ENCODE measurements at places on chromosomes 5 and 9.

GRCh38 chr9:33153666-33154065, 13.5 kb downstream of the B4GALT1 start:
- DNase-seq: no peak

DNA sequence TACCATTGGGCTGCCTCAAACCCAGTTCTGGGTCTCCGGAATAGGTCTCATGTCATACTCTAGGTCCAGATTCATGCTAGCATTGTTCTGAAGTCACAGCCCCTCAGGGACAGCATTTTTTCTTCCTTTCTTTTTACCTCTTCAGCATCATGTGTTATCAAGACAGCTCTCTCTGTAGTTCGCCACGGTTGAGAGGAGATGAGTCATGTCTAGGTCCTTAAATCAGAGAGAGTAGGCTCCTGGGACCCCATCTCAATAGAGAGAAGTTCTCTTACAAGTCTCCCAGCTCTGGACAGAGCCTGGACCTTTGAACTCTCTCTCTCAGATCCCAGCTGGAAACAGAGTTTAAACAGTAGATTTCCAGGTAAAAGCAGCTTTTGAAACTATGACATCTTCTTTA, 332.4 kb upstream of the CD180 start:
- no peak for DNase-seq

DNA sequence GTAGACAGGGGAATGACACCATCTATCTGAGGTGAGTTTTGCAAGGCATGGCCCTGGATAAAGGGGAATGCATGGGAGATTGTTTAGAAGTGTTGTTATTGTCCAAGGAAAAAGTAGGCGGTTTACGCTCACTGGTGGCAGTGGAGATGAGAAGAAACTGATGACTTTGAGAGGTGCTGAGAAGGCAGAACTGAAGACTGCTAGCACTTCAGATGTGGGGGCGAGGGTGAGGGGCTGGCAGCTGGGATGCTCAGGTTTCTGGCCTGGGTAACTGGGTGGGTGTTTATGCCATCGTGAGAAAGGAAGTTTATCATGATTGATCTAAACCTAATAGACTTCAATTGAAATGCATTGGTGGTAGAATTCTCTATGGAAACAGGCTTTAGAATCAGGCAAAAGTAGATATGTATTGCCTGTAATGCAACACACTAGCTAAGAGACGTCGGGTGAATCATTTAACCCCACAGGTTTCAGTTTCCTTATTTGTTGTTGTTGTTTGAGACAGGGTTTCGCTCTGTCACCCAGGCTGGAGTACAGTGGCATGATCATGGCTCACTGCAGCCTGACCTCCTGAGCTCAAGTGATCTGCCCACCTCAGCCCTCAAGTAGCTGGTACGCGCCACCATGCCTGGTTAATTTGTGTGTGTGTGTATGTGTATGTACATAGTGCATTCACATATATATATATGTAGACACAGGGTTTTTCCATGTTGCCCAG, 123.5 kb downstream of the SLC24A2 start:
- no peak for DNase-seq

DNA sequence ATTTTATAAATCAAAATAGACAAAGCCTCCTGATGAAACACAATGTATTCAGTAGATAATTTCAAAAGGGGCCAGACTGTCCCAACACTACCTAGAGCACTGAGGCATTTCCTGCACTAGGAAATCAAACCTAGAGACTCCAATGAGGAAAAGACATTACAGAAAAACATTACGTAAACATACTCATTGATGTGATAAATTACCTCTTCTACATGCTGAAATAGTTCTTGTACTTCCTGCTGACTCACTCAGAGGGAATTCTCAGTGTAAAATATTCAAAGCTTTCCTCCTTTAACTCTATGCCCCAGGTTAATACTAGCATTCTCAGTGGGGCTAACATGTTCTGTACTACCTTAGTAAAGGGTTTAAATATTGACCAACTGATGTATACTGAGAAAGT, 178.0 kb downstream of the ESM1 start:
- DNase-seq: peak; percentile 78

GRCh38 chr9:80841888-80842287, 847.5 kb downstream of the TLE1 start:
- DNase-seq: no peak

- DNase-seq: no peak
Observed at GRCh38 chr9:111349766-111350165, 19.7 kb upstream of the OR2K2 start.

DNA sequence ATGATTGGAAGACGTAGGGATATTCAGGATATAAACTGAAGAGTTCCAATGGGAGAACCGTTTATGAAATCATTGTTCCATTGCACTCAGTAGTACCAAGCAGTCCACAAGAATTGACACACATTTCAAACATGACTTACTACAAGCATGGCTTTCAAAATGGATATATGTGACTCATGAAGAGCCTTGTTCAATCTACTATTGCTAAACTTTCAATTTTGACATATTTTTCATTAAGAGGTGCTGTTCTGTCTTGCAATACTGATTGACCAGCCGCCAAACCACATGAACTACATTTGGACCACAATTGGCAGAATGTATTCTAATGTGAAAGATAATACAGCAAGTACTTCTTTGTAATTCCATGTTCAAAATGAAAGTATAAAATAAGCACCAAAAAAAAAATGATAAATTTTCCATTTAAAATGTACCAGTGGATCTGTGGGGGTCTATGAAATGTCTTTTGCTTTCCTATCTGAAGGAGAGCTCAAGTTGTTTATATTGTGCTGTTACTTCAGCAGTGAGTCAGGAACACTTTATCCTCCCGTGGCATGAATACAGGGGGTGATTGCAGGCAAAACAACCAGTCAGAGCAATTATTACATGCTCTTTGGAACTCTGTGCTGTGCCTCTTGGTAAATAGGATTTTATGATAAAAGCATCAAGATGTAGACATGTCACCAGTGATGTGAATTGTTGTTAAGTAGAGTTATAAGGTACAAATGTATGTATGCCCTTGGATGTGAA, 366.0 kb downstream of the ARRDC3 start:
- DNase-seq: no peak

GRCh38 chr5:93607367-93608258, 24.6 kb downstream of the NR2F1 start:
- DNase-seq: peak; percentile 32

All from Caki2 (cell line).